Stimulated activated CD4-positive, alpha-beta T cell treated with anti-CD3 and anti-CD28 coated beads, Interleukin-1b, Interleukin-23, amount 100 ng/mL, for 1 hour (primary cell): ENCODE measurements at places on chromosomes 1 and 21.

- no peak for DNase-seq
These were observed 627.4 kb upstream of the NR5A2 start for GRCh38 chr1:199399996-199400724.

DNA sequence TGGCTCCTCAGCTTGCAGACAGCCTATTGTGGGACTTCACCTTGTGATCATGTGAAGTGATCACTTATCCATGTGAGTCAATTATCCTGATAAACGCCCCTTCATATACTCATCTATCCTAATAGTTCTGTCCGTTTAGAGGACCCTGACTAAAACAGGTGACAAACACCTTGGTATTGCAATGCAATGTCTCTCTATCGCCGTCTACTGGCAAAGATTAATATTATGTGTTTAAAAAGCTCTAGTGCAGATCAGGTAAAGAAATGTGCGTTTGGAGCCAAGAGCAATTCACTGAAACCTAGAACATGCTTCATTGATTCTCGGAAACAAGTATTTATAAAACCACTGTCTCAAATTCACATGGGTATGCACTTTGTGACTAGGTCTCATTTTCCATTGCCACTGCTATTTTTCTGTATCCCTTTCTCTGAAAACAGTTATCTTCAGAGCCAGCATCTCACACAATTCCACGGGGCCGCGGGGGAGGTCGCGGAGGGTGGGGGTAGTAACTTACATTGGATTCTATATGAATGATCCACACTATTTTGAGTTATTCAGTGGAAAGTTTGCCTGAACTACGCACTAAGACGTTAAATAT, 554.6 kb upstream of the NCAM2 start:
- no peak for DNase-seq

GRCh38 chr1:83641206-83641658, 357.7 kb downstream of the TTLL7 start:
- no peak for DNase-seq

DNA sequence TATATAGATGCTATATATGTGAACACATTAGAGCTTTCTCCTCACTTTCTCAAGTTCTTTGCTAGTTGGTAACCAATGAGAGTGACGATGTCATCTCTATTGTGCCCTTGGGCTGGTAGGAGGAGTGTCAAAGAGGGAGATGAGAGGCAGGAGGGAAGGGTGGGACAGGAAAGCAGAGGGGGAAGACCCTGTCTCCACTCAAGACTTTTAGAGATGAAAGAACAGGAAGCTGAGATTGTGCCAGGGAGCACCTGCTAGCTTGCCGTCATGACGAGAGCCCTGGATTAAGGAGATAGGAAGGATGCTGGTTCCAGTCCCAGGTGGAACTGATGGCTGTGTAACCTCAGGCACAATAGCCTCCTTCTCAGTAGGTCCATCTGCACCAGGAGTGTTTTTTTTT, 16.7 kb downstream of the CNR2 start:
- no peak for DNase-seq

DNA sequence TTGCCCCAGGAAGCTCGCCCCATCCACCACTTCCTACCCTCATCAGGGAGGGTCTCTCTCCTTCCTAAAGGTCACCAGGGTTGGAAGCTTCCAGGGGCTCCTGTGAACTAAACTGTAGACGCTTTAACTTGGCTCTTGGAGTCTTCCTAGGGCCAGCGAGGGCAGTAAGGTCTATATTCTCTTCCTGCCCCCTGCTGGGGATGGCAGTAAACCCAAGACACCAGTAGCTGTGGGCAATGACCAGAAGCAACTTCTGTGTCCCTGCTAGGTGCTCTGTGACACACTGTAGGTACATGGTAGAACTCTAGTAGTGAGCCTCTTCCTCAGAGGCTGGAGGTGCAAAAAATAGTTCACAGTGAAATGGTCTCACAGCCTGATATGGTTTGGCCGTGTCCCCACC, 30.0 kb downstream of the KCND3 start:
- DNase-seq = no peak

- no peak for DNase-seq
These were observed 31.8 kb upstream of the JUN start for GRCh38 chr1:58815686-58816071.
